ENCODE measurements at places on chromosomes 4 and X. TPM values are rescaled to one million over a fixed set of nuclear protein-coding genes. Genes with fewer than 3 reads are reported as not detected.

MUC7 gene
- total RNA-seq, result not detected

- no peak for DNase-seq
Observed at GRCh38 chr4:26573389-26573794, 10.5 kb upstream of the TBC1D19 start.

DNA sequence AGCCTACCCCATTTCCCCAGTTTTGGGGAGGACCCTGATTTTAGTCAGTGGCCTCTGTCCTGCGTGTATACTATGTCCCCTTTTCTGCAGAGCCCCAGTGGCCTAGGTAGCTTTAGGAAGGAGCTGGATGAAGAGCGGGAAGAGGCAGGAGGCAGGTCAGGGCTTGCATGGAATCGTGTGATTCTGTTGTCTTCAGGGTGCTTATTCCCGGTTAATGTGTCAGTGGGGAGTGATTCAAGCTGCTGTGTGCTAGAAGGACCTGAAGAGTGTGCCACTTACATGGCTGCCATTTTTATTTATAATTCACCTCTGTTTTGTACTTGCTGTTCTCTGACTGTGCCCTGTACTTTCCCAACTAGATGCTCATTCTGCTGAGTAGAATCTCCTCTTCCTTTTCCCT is 127.3 kb upstream of the AMOT start:
- DNase-seq, result no peak

- no peak for DNase-seq
Observed at GRCh38 chrX:69493766-69494165, 10.4 kb upstream of the NALF2 start.

GPR34 gene
- 8.6 TPM for total RNA-seq

- no peak for DNase-seq
Observed at GRCh38 chr4:70747874-70748273, 26.1 kb downstream of the RUFY3 start.

DNA sequence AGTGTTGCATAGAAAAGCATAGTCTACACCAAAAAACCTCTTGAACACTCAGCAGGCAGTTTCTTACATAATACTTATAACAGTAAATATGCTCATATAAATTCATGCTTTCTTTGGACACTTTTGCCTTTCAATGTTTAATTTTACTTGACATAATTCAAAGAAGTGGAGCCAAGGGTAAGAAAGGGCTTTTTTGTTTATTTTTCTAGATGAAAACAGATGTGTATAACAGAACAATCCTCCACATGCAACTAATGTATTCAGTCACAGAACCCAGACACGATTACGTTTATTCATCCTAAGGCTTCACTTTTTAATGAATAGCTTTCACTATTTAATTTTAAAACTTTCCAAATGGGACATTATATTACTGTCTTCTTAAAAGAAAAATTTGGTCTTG is 58.0 kb upstream of the PTPN13 start:
- DNase-seq, result no peak

MFAP3L gene
- total RNA-seq, result 3.9 TPM

TRIM75 gene
- not detected for total RNA-seq

GRCh38 chr4:140326395-140326993 is 47.0 kb upstream of the SCOC start:
- DNase-seq, result no peak

- no peak for DNase-seq
Observed at GRCh38 chrX:68830419-68831404, 1.9 kb downstream of the EFNB1 start.

- DNase-seq, result no peak
Observed at GRCh38 chr4:100117750-100118149, 72.5 kb downstream of the DDIT4L start.

GRCh38 chr4:161850631-161851030 is 313.2 kb downstream of the FSTL5 start:
- DNase-seq, result no peak

SLBP gene
- total RNA-seq, result 14.3 TPM

GRCh38 chrX:5823903-5824302 is 404.8 kb downstream of the NLGN4X start:
- DNase-seq, result no peak

DNA sequence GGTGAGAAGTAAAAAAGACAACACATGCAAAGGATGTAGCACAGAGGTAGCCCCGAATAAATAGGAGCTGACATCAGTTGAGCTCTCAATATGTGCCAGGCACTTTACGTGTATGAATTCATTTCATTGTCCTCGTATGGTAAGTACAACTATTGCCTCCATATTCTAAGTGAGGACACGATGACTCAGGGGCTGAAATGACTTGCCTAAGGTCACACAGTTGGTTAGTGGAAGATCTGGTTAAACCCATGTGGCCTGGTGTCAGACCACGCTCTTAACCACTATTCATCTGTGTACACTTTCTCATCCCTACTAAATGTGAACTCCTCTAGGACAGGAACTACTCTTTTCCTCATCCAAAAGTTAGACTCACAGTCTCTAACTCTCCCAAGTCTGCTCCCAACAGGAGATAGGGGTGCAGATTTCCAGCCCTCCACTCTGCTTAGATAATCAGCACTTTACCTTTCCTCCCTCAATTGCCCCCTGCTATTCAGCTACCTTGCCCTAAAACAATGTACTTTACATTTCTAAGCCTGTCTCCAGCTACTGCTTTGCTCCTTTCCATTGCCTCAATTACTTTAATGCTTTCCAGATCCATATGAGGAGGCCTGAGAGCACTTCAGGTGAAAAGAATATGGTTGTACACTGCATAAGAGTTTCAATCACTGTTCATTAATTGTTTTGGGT is 58.8 kb upstream of the LHFPL1 start:
- no peak for DNase-seq

GRCh38 chr4:107793996-107794395 is 30.7 kb upstream of the SGMS2 start:
- no peak for DNase-seq

- no peak for DNase-seq
Observed at GRCh38 chr4:36072529-36072928, 171.8 kb downstream of the ARAP2 start.

DNA sequence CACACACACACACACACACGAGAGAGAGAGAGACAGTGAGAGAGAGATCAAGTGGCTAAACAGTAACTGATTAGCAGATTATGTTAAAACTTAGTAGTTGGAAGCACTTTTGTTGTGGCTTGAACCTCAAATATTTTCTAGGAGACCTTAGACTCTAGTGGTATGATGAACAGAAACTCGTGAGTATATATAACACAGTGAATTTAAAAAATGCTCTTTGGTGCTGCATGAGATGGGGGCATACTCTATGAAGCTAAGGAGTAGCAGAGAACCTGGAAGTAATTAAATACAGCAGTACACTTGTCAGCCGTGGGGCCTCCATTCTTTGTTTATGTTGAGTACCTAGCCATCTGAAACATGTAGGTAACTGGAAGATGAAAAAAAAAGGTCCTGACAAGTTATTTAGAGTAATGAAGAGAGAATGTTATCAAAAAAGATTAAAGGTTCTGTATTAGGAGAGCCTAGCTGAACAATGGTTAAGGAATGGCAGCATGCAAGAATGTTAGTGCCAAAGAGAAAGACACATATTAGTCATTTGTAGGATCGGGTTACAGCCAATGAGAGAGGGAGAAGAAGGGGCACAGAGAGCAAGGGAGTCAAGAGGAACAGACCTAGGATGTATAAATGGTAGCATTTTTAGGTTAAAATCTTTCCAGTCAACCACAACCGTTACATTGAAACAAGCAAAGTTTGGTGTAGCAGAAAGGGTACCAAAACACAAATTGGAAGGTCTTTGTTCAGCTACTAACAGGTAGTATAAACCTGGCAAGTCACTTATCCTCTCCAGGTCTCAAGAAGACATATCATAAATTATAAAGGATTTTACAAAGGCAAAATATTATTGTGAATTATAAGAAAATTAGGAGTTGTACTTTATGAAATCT is 316.7 kb upstream of the DIPK2B start:
- DNase-seq, result no peak

DNA sequence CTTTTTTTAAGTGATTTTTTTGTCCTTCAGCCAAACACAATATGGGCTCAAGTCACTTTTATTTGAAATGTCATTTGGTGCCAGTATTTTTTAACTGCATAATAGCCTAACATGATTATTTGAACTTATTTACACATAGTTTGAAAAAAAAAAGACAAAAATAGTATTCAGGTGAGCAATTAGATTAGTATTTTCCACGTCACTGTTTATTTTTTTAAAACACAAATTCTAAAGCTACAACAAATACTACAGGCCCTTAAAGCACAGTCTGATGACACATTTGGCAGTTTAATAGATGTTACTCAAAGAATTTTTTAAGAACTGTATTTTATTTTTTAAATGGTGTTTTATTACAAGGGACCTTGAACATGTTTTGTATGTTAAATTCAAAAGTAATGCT is 62.1 kb downstream of the EDNRA start:
- DNase-seq, result no peak

DNA sequence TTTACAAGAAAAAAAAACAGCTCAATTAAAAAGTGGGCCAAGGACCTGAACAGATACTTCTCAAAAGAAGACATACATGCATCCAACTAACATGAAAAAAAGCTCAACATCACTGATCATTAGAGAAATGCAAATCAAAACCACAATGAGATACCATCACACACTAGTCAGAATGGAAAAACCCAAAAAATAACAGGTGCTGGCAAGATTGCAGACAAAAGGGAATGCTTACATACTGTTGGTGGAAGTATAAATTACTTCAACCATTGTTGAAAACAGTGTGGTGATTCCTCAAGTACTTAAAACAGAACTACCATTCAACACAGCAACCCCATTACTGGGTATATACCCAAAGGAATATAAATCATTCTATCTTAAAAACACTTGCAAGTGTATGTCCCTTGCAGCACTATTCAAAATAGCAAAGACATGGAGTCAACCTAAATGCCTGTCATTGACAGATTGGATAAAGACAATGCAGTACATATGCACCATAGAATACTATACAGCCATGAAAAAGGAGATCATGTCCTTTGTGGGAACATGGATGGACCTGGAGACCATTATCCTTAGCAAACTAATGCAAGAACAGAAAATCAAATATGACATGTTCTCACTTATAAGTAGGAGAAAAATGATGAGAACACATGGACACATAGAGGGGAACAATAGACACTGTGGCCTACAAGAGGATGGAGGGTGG is 97.6 kb downstream of the RAB28 start:
- DNase-seq, result no peak

- no peak for DNase-seq
Observed at GRCh38 chrX:115584696-115585095, 23.7 kb downstream of the PLS3 start.

- DNase-seq, result no peak
Observed at GRCh38 chrX:65677954-65678469, 10.6 kb downstream of the MSN start.

PPP2R2C gene
- 8.6 TPM for total RNA-seq

DNA sequence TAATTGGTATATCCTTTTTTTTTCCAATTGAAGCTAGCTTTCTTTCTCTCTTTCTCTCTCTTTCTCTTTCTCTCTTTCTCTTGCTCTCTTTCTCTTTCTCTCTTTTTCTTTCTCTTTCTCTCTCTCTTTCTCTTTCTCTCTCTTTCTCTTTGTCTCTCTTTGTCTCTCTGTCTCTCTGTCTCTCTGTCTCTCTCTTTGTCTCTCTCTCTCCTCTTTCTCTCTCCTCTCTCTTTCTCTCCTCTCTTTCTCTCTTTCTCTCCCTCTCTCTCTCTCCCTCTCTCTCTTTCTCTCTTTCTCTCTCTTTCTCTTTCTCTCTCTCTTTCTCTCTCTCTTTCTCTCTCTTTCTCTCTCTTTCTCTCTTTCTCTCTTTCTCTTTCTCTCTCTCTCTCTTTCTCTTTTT is 66.6 kb downstream of the ASMT start:
- DNase-seq, result no peak

- no peak for DNase-seq
Observed at GRCh38 chr4:119731146-119731742, 102.6 kb upstream of the PDE5A start.

BMPR1B gene
- total RNA-seq, result 1.8 TPM

CDS1 gene
- 0.55 TPM for total RNA-seq

Measured in left ventricle myocardium superior (tissue), 1 donor.